Activated CD4-positive, alpha-beta T cell treated with anti-CD3 and anti-CD28 coated beads for 48 hours (primary cell): ENCODE measurements at places on chromosomes 2 and 18.

GRCh38 chr18:23856466-23857163, 157.9 kb upstream of the TTC39C start:
- no peak for DNase-seq

DNA sequence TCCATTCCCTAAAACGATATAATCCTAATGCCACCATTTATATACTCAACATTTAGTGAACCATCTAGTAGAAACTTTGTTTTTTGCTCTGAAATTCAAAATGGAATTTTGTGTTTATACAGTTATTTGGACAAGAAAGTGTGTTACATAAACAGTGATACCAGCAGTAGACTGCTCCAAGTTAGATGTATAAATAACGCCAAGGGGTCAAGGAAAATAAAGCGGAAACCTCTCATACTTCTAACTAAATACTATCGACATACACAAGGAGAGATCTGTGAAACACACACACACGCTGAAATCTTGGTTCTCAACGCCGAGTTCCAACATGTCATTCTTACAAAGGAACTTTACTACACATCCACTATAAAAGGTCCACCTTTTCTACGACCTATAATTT, 1.2 kb downstream of the TXNL1 start:
- no peak for DNase-seq

DNA sequence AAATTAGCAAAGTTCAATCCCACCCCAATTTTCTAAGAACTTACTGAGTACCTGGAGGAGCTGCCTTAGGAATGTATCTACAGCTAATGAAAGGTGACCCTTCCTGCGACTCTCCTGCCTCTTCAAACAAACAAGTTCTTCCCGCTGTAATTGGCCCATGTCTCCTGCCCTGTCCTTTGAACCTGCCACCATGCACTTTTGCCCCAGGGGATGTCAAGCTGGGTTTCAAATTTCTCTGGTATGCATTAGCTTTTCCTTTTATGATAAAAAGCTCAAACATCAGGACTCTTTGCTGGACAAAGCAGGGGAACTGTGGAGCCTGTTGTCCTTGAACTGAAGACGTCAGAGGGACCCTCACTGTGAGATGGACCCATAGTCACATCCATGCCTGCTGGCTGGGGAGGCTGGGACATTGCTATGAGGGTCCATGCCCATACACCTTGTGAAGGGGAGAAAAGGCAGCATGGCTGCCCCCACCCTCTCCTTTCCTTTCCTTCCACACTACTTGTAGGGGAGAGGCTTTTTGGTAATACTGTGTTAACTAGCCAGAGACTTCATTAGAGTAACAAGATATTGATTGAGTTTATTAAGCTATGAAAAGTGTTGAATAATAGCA, 210.7 kb upstream of the COPS8 start:
- DNase-seq: no peak

- no peak for DNase-seq
Observed at GRCh38 chr2:129936334-129936934, 43.0 kb upstream of the RAB6C start.
